BJ (cell line): ENCODE measurements at places on chromosomes 2 and 18. TPM values are rescaled to one million over a fixed set of nuclear protein-coding genes. Genes with fewer than 3 reads are reported as not detected.

DNA sequence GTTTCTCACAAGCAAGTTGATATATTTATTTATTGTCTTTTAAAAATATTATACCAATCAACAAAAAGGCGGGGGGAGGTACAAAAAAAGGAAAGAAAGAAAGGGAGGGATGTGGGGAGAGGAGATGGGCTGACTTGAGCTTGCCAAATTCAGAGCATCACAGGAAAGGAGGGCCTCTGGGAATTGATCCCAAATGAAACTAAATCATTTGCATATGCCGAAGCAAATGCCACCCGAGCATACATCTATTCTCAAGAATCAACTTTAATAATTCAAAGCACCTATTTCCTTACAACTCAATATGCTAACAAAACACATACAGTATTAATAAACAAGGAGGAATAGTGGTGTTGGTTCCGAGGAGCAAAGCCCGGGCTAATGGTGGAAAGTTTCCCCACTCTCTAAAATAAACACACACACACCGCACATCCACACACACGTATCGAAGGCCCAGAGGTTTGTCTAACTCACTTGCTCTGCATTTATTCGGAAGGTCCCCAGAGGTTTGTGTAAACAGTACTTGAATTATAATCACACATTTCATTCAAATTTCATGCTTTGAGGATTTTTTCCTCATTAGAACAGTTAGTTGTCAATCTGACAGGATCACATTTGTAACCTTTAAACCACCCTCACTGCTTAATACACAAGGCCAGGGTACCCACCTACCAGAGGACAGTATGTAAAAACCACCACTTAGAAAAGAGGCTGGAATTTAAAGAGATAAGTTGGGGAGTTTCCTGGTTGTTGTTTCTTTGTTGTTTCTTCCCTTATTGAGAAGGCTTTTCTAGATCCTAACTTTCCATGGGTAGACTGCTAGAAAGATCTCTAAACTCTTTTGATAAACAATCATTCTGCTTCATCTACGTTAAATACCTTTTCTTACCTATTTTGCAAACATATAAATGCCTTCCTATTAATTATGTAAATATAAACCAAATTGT, 264.7 kb downstream of the TCF4 start:
- no peak for DNase-seq

DNA sequence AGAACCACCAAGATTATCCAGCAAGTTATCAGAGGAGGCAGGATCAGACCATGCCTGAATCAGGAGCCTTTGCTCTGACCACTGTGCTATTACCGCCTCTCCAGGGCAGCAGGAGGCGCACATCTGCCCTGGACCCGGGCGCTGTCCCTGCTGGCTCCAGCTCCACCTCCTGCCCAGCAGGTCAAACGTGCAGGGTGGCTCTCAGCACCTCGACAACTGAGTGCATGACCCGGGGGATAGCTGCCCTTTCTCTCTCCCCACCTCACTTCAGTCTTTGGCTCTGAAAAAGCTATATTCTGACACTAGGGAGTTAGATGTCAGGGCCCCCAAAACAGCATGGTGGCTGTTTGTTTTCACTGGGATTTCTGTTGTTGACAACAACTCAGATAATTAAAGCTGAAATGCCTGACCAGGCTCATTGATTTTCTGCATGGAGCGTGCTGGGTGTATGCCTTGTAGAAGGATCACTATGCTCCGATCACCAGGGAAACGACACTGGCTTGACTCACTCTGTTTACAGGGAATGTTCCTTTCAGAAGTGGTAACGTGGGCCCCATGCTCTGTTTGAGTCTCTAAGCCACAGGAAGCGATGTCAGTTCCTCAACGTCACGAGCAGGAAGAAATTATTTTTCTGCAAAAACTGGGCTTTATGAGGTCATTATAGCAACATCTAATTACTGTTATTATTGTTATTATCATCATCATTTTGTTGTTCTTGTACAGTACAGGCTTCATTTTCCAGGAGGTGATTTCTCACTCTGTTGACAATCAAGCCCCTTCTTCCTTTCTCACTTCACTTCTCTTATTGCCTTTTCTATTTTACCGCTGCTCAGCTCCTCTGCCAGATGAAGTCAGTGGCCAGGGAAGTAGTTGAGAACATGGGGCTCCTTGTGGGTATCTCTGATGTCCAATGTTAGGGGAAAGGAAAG, 125.6 kb downstream of the PLB1 start:
- peak; percentile 81 for DNase-seq

Gene HTRA2
- polyA plus RNA-seq: 26.0 and 36.1 TPM in 2 replicates

DNA sequence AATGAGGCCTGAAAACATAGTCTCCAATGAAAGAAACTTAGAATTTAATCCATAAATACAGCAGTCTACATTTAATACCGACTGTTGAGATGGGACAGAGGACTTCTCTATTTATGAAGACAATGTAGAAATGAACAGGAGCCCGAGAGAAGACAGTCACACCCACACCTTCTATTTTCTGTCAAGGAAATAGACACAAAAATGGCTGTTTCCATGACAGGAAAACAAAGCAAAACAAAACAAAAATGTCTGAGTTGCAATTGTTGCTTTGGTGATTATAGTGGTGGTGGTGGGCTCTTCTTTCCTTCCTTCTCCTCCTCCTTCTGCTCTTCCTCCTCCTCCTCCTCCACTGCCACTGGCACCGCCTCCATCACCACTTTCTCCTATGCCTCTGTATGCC, 72.3 kb upstream of the CCDC68 start:
- no peak for DNase-seq

Gene POU3F3
- polyA plus RNA-seq: not detected in 2 replicates

DNA sequence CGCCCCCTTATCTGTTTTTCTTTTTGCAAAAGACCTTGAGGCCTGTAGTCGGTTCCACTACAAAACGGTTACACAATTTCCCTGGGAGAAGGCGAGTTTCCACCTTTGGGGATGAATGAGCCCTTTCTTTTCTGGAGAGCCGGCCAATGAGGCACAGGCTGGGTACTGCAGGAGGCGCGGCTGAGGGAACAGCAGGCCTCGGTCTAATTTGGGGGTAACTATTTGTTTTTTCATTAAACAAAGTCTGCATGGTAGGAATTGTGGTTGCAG, 129.2 kb downstream of the MYCN start:
- no peak for DNase-seq

- no peak for DNase-seq
These were observed 49.2 kb upstream of the TEX51 start for GRCh38 chr2:126849486-126849885.

Gene DYSF
- 0.65 and 1.3 TPM in 2 replicates for polyA plus RNA-seq

Gene CNGA3
- not detected in 2 replicates for polyA plus RNA-seq

GRCh38 chr2:39603436-39603835, 62.3 kb upstream of the TMEM178A start:
- no peak for DNase-seq

DNA sequence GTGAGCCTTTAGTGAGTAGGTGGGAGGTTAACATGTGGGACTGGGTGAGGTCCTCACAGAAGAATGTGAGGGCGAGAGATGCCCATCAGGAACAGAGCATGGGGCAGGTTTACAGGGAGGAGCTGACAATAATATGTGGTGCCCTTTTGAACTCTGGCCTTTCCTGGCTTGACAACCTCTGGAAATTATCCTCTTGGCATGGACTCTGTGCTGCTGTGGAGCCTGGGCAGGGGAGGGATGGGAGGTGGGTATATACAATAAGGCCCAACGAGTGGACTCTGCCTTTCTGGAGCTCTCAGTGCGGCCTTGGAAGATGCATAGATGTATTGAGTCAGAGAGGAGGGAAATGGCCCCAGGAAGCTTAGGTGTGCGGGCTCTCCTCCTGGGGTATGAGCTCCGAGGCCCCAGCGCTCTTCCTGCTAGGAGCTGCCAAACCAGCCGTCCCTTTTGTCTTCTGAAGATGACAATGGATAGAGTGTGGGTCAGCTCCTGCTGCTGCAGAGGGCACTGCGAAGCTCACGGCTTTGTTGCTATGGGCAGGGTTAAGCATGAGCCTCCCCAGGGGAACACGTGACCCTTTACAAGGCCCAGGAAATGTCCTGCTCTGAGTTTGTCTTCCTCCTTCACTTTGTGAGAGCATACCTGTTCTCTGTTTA, 8.7 kb upstream of the PSD4 start:
- no peak for DNase-seq

Gene TFPI
- polyA plus RNA-seq: 10.9 and 28.2 TPM in 2 replicates

GRCh38 chr2:26588576-26588975, 52.6 kb downstream of the CIB4 start:
- no peak for DNase-seq

DNA sequence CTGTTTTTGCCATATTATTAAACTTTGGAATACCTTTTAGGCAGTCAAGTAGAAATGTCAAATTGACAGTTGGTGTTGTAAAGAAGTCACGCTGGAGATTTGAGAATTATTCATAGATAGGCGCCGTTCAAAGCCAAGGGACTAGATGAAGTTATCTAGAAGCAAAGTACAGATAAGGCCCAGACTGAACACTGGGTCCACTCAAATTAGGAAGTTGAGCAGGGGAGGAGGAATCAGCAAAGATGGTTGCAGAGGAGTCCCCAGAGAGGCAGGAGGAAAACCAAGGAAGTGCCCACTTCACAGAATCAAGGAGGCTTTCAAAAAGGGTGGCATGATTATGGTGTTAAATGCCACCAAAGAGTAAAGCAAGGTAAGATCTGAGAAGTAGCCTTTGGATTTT, 9.6 kb upstream of the ALS2 start:
- DNase-seq: no peak

GRCh38 chr2:129751409-129751808, 228.1 kb upstream of the RAB6C start:
- no peak for DNase-seq

- no peak for DNase-seq
These were observed 19.3 kb downstream of the LHCGR start for GRCh38 chr2:48736251-48736650.

DNA sequence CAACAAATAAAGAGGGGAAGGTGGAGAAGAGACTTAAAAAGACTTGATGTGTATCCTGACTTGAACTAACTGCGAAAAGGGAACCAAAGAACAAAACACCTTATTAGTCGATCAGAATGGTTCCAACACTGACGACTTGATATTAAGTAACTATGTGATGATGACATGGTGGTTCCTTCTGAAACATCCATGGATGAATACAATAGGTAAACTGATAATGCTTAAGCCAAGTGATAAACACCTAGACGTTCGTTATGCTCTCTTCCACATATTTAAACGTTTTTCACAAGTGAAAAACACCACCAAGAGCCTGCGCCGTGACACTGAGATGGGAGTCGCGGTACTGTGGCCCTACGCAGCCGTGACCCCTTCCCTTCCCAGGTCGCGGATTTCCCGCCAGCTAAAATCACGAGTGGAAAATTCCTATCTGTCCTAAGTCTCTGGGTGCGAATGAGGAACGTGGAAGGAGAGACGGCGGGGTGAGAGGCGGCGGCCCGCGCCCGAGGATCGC, 797 bp downstream of the TTC32 start:
- DNase-seq: no peak

DNA sequence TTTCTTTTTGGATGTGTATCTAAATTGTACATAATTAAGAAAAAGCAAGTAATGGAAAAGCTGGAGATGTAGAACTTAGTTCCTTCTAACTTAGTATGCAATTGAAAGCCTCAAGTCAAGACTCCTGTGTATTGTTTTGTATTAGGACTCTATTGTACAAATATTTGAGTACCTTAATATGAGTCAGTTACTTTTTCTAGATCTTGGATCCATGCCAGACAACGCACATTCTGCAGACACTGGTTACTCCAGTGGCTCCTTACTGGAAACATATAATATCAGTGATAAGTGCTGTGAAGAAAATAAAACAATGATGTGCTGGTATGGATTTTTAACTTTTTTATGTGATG, 1.5 kb downstream of the SLC39A10 start:
- peak; percentile 19 for DNase-seq

- peak; percentile 33 for DNase-seq
These were observed 95.4 kb downstream of the DOCK10 start for GRCh38 chr2:224946895-224947294.

GRCh38 chr18:7544686-7545085, 22.4 kb upstream of the PTPRM start:
- DNase-seq: no peak

DNA sequence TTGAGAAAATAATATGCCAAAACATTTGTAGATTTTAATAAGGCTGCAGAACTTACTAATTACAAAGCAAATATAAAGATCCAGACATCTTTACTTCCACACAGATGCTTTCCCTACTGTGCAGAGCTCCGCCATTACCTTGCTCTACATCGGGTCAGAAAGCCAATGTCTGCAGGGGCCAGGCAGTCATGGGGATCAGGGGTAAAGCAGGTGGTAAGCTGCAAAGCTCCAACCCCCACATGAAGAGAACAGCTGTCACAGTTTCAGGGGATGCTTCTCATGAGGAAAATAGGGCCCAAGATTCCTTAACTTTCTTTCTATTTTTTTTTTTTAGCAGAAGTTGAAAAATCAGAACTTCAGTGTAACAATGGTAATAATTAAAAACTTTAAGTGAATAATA, 102.7 kb downstream of the DCC start:
- no peak for DNase-seq

DNA sequence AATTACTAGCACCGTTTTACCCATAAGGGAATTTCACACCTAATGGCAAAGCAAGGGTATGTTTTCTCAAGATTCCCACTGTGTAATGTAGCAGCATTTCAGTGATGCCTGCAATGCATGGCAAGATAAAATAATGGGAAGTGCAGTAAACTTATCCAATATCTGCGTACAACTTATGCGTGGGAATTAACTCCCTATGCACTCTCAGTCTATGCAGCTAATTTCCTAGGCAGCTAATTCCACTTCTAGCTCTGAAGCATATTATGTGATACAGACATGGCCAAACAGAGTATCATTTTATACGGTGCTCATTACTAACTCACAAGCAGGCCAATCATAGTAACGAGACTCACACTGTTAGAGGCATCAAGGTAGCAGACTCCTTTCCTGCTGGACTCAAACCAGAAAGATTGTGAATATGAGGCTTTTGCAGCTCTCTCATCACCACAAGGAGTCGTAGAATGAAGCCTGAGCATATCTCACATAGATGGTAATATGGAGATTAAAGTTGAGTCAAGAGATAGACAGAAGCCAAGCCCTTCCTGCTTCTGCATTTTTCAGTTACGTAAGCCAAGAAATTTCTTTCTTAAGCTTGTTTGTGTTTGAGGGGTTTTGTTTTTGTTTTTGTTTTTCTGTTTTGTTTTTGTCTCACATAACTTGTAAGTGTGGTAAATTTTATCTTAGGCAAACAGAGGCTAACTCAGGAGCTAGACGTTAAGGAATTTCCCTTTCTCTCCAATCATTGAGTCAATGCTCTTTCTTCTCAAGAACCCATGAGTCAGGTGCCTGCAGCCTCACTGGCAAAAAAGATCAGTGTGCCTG, 34.8 kb upstream of the ITGAV start:
- DNase-seq: no peak

DNA sequence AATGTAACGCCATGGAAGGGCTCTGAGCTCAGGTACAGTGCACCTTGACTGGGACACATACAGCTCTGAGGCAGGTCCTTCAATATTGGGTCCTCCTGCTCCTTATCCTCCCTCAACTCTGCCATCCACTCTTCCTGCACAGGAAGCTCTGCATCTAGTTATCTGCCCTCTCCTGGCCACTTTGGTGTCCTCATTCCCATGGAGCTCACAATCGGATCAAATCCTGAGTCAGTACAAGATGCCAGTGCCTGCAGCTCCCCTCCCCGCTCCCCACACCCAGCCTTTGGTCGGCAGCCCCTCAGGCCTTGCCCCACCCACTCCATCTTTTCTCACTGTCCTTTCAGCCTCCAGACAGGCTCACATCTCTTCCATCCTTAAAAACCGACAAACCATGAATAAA, 58.0 kb downstream of the LRRFIP1 start:
- no peak for DNase-seq
